ENCODE measurements at places on chromosomes 6 and 20. TPM values are rescaled to one million over a fixed set of nuclear protein-coding genes. Genes with fewer than 3 reads are reported as not detected.

- peaks cover 14% of the 10 kb centered on the region for H3K4me1 ChIP-seq
- no peaks in the 10 kb centered on the region for H3K36me3 ChIP-seq
- H3K27ac ChIP-seq, result peak overlapping the region; percentile 7
- H3K4me3 ChIP-seq, result no peak overlapping the region
- peak; percentile 79 for DNase-seq
Observed at GRCh38 chr6:79671600-79672266, 40.6 kb downstream of the SH3BGRL2 start.

GRCh38 chr6:97214671-97215070 lies 68.3 kb downstream of the MMS22L start:
- DNase-seq, result no peak
- H3K36me3 ChIP-seq, result no peaks in the 10 kb centered on the region
- no peaks in the 10 kb centered on the region for H3K27me3 ChIP-seq
- H3K4me1 ChIP-seq, result no peaks in the 10 kb centered on the region
- no peak overlapping the region for H3K4me3 ChIP-seq

- no peak overlapping the region for H3K4me3 ChIP-seq
- H3K4me1 ChIP-seq, result peaks cover 9% of the 10 kb centered on the region
- no peak overlapping the region for H3K27ac ChIP-seq
Observed at GRCh38 chr6:134437376-134437775, 119.5 kb upstream of the SGK1 start.

GRCh38 chr6:125968493-125968892 lies 11.9 kb downstream of the HINT3 start:
- DNase-seq, result no peak
- no peaks in the 10 kb centered on the region for H3K4me1 ChIP-seq
- H3K4me3 ChIP-seq, result no peak overlapping the region
- peaks cover 36% of the 10 kb centered on the region for H3K36me3 ChIP-seq
- no peaks in the 10 kb centered on the region for H3K27me3 ChIP-seq

- no peak for DNase-seq
- H3K27ac ChIP-seq, result no peak overlapping the region
- H3K4me3 ChIP-seq, result no peak overlapping the region
- no peaks in the 10 kb centered on the region for H3K27me3 ChIP-seq
Observed at GRCh38 chr6:2714111-2714895, 36.4 kb downstream of the MYLK4 start.

SEL1L2 gene
- total RNA-seq, result not detected

LY86 gene
- 2.1 TPM for total RNA-seq

Measured in CD4-positive, alpha-beta T cell (primary cell).